ENCODE measurements at places on chromosomes 1 and 21.

- DNase-seq: no peak
These were observed 215.4 kb downstream of the ASTN1 start for GRCh38 chr1:176949033-176949662.

DNA sequence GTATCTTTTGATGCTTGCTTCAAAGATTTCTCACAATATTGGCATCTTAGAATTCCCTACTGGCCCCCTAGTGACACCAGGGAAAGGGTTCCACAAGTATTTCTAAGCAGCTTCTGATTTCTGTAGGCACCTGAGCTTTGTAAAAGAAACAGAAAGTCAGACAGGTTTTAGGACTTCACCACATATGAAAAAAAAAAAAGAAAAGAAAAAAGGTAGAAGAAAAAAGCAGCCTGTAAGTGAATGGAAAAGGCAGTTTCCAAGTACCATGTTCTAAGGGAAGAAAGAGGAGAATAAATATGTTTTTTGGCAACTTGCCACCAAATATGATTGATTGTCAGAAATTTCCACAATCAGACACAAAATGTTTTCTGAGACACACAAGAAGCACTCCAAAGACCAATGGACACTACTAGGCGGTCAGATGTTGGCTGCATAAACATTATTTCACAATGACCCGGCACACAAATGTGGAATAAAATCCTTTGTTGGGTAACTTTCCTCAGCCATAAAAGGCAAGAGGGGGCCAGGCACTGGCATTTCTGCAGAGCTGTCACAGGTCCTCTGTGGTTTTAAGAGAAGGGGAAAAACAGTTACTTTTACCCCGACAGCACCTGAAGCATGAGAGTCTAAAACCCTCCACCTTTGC is 12.7 kb upstream of the CPLANE2 start:
- no peak for DNase-seq

DNA sequence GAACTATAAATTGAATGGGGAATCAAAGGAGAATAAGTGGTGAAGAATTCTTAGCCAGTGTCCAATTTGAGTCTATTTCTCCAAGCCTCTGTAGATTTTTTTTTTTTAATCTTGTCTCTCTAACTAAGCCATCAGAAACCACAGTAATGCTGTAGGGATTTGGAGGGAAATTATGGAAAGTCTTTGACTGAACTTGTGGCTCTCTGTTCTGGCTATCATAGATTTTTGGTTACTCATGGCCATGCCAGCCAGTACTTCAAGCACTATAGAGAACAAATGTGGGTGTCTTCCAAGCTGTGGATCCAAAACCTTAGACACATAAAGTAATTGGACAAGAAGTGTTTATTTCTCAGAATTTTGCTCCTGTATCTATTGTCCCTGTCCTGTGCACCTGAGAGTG is 147.9 kb downstream of the LRRC40 start:
- DNase-seq: no peak

- DNase-seq: no peak
These were observed 4.8 kb downstream of the DEDD start for GRCh38 chr1:161127649-161128048.

DNA sequence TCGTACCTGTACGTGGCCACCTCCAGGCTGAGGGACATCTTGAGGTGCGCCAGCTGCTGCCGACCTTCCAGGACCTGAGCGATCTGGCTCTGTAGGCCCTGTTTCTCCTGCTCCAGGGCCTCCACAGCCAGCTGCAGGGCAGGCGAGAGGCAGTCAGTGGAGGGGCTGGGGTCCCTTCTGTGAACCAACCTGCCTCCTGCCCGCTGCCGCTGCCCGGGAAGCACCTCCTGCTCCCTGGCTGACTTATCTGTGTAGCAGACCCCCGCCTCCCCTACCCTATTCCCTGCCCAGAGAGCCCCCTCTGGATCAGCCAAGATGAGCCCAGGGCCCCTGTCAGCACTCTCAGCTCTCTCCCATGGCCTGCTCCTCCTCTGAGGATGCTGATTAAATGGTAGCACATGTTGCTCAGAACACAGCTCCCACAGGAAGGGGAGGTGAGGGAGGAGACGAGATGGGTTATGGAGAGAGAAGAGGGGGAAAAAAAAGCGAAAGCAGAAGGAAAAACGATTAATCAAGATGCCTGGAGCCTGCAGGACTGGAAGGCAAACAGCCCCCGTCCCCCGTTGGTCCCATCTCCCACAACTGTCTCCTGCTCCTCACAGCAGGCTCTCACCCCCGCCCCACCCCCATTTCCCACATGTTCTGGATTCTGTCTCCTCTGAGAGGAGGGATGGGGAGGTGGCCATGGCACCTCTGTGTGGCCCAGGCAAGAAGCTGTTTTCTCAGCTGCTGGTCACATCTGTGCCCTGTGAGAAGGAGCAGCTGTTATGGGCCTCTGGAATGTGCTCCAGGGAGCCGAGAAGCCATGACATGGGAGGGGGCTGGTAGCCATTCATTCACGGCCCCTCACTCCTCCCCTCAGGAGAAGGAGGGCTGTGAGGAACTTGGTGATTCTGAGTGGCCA is 1.7 kb downstream of the NES start:
- no peak for DNase-seq

- no peak for DNase-seq
These were observed 375.6 kb downstream of the BRINP2 start for GRCh38 chr1:177546346-177546745.

DNA sequence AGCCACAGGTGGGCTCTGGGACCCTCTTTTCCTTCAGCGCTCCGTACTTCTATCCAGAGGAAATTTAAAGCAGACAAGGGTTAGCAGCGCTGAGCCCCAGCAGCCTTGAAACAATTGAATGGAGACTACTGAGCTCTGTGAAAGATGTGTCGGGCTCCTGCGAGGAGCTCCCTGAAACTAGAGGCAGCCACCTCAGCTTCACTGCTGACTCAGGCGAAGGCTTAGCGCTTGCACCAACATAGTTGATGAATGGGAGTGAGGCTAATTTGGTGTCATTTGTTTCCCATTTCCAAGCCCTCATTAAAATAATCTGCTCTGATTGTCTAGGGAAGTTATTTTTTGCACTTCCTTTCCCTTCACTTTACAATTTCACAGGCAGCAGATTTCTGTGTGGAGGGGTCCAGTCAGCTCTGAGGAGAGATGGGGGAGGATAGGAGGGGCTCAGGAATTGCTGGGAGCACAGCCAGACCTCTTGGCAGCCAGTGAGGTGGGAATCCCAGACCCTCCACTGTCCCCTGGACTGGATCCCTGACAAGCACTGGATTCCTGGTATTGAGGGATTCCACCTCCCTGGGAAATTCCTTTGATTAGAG is 398.9 kb upstream of the PLXNA2 start:
- DNase-seq: no peak

- no peak for DNase-seq
These were observed 34.9 kb upstream of the TSNAX start for GRCh38 chr1:231493421-231494185.

DNA sequence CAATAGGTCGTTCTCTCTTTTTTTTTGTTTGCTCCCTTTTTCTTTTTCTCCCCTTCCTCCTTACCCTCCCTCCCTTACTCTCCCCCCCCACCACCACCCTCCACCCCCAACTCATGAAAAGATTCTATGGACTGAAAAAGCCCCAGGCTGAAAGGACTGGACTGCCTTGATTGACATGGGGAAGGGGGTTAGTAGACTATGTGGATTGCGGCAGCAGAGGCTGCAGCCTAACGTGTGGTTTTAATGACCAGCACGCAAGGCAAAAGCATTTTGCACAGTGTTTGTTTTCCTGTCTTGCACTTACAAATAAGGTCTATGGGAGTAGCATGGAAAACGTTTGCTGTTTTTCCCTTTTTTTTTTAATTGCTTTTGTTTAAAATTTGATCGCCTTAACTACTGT is 5.5 kb downstream of the ZBTB18 start:
- DNase-seq: no peak

- DNase-seq: no peak
These were observed 17.2 kb upstream of the BEND5 start for GRCh38 chr1:48793863-48794262.

DNA sequence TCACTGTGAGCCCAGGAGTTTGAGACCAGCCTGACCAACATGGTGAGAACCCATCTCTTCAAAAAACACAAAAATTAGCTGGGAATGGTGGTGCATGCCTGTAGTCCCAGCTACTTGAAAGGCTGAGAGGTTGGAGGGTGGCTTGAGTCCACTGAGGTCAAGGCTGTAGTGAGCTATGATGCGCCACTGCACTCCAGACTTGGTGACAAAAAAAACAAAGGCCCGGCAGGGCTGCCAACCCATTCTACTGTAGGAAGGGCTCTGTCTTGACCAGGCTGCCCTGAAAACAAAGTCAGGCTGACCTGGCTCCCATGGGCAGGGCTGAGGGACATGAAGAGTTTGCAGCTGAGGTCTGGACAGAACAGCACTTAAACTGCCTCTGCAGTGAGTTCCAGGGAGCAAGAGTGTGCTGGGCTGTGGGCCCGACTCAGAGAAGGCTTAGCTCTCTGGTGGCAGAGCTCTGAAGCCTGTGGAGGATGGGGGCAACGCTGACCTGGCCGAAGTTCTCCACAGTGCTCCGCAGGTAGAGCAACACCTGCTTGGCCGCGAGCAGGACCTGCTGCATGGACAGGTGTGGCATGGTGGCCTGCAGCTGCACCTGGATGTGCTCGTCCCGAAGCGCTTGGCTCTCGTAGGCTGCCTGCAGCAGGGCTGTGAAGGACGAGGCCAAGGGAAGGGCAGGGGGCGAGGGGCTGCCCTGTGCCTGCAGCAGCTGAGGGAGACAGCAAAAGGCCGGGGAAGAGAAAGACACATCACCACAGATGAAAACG is 42.4 kb downstream of the URB1 start:
- DNase-seq: no peak

DNA sequence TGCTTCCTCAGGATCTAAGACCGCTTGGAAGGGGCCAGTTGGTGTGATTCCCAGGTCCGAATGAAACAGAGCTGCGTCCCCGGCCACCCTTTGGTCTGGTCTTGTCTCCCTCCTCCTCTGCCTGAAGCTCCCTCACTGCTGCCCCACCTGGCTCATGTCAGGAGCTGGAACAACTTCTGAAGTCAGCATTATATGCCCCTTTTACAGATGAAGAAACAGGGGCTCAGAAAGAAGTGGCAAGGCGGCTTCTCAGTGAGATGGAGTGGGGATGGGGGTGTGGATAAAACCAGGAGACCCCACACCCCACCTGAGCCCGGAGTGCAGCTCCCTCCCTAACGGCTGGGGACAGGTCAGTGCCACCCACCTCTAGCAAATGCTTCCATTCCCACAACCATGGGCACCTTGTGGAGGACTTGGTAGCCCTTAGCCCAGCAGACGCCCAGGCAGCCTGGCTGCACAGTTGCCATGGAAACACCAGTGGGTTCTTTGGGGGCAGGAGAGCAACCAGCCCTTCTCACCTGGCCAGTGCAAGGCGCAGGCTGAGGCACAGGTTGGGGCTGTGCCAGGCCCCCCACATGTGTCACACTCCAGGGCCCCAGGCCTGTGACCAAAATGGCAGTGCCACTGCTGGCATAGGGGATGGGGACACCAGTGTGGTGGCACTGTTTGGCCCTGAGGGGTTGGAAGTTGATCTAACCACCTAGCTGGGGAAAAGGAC is 31.9 kb upstream of the ECE1 start:
- DNase-seq: no peak

- DNase-seq: no peak
These were observed 3.7 kb downstream of the SMPDL3B start for GRCh38 chr1:27938488-27938887.

DNA sequence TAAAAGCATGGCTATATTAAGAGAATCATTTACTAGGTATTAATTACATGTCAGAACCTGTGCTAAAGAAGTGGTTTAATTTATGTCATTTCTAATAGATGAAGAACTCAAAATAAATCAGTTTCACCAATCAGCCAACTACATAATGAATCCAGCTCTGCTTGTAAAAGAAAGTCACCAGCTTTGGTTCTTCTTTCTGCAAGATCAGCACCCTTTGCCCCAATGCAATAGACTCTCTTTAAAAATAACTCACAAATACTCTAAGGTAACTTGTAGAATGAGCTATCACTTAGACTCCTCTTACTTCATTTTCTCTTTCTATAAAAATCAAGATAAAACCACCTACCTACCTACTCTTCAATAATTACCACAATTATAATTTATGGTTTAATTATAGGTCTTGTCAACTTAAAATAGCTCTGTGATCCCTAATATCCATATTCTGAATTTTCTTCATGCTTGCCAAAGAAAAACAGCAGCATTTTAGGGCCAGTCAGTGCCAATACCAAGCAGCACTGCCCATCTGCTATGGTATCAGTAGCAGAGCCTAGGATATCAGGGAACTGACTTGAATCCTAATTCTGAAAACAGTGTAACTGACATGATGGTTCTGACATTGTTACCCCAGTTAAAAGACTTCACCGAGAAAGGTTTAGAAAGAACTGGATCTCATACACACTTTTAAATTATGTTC is 11.3 kb downstream of the SLC19A2 start:
- DNase-seq: no peak

DNA sequence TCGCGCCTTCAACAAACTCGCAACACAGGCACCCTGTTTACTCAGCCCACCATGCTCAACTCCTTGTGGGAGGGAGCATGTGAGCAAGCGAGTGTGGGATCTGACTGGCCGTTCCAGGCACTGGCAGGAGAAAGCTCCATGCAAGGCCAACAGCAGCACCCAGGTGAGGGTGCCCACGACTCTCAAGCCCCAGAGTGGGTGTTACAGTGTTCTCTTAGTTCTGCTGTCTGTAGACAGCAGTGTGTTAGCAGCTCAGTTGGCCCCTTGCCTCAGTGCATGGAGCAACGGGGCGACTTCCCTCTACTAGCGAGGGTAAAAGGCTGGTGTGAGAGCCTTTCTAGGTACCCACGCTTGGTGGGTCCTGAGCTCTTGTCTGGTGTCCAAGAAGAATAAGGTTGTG is 114.6 kb downstream of the PIGK start:
- DNase-seq: no peak

- DNase-seq: no peak
These were observed 16.2 kb downstream of the C1orf216 start for GRCh38 chr1:35702508-35702907.

DNA sequence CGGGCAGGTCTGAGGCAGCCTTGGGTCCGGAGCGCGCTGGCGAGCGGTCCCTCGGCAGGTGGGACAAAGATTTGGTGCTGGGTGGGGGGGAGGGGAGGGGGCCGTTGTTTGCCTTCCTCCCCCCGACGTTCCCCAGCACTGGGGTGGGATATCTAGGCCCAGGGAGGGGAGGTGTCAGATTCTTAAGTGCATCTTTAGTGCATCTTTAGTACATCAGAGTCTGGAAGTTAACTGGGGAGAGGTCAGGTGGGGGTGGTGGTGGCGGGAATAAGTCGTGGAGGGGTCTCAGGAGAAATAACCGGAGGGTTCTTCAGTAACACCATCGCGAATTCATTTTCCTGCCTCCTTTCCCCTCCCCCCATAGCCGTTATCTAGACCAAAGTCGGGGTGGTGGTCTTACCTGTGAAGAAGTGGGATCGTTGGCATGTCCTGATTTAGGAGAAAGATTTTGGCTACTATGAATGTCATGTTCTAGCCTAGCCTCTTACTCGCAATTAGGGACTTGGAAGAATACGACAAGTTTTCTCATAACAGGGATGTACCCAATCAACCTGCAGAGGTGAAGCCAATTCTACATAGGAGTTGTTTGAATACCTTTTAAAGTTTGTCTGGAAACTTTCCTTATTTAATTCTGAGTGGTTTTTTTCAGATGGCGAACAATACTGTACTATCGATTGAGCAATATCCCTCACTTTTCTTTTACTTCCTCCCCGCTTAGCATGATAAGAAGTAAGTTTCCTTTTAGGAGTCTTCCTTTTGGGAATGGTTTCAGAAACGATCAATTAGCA is 886 bp downstream of the ZMYM4 start:
- no peak for DNase-seq

GRCh38 chr1:21863981-21864380 is 51.9 kb downstream of the LDLRAD2 start:
- DNase-seq: no peak

Data from NCI-H345 (cell line).